ENCODE measurements at places on chromosomes 1 and 21.

DNA sequence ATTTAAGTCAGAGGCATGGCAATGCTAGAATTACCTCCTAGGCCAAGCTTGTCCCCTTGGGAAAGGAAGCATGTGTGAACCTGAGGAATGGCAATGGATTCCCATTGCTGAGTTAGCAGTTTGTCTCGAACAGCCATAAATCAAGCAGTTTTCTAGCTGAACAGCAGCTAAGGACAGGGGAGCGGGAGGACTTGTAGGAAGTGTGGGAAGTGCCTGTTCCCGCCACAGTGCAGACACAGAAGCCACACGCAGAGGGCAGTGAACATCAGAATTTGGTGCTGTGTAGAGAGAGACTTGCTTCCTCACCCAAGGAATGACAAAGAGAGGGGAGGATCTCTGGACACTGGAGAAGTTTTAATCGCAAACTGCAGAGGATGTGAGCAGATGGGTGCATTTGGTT, 3.8 kb downstream of the PHGDH start:
- no peak for DNase-seq

DNA sequence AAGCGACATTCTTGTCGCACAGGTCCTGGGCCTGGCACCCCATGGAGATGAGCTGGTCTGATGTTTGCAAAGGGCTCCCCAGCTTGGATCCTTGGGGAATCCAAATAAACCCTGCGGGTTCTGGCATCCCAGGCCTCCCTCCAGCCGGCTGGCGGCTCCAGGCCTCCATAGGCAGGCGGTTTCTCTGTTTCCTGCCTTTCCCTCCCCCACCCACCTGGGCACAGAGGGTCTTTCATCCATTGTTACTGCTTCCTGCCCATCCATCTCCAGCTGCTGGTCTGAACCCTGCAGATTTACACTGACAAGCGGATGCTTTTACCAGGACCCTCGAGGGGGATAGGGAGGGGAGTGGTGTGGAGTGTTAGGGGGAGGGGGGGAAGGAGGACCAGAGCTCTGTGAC, 39.1 kb upstream of the ID3 start:
- no peak for DNase-seq

DNA sequence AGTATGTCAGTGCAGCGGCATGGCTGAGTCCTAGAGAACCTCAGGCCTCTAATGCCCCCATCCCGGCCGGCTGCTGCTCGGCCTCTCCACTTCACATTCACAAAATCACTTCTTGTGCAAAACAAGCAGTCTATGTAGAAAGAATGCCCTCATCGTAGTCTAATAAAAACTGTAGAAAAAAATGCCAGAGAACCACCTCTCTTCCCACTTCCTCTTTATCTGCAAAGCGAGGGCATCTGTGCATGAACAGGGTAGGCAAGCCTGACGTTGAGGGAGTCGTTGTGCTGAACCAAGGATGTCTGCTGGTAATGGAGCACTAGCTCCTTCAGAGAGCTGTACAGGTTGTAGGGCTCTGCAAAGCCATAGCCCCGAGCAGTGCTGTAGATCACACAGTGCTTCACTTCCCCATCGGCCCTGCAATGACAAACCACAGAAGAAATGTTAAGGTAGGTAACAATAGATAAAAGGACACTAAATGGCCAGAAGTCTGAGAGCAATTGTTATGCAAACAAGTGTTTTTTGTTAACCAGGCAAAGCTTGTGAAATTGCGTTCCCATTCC, 88.9 kb downstream of the PIK3R3 start:
- DNase-seq, result no peak

DNA sequence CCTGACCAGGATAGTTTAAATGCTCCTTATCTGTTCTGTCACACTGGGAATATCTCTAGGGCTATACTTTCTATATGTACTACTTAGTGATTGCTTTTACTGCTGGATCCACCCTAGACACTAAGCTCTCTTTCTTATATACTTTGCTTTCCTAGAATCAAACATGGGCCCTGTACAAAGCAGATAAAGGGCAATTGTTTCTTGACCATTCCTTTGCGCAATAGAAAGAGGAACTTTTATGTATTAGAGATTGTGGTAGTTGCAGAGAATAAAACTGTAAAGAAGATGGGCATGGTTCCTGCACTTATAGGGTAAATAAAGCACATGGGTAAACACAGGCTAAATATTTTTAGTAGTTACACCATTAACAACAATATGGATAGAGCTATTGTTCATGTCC, 58.8 kb downstream of the ATP6V1G3 start:
- no peak for DNase-seq

GRCh38 chr1:16067127-16067768, 6.2 kb downstream of the FAM131C start:
- DNase-seq, result no peak

DNA sequence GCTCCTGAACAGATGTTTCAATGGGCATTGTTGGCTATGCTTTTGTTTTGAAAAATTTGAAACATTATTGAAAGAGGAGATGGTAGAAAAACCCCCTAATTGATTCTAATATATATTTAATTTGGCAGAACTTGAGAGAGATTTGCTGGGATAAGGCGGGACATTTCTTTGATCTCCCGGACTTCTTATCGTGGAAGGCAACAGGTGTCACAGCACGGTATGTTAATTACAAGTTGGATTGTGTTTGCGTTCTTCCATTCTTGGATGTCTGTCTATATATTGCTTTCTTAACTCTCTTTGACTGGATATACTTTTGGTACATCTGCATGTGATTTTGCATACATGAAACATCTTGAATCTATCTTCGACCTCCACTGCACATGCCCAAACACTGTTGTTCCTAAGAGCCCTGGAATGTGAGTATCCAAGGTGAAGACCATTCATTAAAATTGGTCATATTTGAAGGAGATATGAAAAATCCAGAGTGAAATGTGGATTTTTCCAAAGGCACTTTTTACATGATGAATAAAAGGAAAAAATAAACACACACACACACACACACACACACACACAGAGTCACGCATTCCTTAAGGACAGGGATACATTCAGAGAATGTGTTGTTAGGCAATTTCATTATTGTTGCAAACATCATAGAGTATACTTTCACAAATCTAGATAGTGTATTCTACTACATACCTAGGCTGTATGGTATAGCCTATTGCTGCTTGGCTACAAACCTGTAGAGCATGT, 81.9 kb downstream of the FGGY start:
- DNase-seq, result peak; percentile 48

DNA sequence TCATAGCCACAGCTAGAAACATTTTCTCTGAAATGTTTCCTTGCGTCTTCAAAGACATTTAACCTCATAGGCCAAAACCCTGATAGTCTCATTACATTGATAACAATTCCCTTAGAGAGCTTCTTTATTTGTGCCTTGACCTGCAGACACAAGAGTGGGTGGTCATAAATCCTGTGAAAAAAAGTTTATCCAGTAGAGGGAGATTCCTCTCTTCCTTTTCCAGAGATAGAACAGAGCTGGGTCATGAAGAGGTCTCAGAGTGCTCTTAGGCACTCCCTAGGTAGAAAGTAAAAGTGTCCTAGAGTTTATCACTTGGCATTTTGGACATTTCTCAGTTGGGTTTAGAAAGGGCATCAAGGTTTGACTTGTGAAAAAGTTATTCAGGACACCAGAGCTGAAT, 426.1 kb downstream of the NUF2 start:
- DNase-seq, result no peak

DNA sequence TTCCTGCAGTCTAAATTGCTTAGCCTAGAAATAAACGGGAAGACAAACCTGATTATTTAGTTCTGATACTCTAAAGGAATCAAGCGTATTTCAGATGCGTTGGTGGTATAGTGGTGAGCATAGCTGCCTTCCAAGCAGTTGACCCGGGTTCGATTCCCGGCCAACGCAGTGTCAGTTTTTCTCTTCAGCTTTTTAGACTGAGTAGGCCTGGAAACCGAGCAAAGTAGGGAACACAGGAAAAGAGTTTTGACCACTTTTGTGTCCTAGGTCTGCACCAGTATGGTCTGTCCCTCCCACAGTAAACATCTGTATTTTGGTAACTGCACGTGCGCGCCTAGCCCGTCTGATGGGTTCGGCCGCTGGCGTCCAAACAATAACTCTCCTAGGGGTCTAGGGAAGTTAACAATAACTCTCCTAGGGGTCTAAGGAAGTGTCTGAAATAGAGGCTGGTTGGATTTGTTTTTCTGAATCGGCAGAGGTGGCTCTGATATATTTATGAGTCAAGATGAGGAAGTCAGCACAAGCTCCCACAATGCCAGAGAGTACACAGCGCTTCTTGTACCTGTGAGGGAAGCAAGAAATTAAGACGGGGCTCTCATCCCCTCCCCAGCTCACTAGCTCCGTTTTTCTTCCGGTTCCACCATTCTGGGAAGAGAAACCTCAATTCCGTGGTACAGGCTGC, 15.6 kb upstream of the HJV start:
- DNase-seq, result peak; percentile 80

DNA sequence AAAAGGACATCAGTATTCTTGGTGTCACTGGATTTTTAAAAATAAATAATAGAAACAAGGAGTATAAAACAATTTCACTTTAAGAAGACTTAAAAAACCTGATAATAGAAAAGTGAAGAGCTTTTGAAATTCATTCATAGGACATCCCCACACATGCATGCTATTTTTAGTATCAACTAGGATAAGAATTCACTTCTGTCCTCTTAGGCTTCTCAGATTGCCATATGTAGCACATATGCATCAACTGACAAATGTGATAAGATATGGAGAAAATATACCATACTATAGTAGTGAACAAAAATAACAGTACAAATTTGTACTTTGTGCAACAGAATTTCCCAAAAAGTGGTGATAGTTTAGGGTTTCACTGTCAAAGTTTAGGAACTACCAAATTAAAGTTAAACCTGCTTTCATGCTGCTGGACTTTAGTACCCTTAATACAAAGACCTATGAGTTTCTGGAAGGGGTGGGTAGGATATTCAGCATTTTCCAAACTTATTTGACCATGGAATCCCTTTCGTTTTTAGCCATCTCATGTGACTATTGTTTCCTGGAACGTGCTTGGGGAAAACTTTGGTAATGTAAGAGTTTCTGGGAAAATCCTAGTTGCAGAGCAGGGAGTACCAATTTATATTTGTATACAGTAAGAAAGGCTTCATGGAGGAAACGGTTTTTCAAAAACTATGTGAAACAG, 19.8 kb downstream of the RPRD2 start:
- no peak for DNase-seq

GRCh38 chr1:3456964-3457909, 2.8 kb downstream of the ARHGEF16 start:
- no peak for DNase-seq

GRCh38 chr1:1910651-1911331, 4.3 kb upstream of the CALML6 start:
- no peak for DNase-seq

GRCh38 chr21:15052459-15052763, 12.4 kb downstream of the NRIP1 start:
- DNase-seq, result no peak

DNA sequence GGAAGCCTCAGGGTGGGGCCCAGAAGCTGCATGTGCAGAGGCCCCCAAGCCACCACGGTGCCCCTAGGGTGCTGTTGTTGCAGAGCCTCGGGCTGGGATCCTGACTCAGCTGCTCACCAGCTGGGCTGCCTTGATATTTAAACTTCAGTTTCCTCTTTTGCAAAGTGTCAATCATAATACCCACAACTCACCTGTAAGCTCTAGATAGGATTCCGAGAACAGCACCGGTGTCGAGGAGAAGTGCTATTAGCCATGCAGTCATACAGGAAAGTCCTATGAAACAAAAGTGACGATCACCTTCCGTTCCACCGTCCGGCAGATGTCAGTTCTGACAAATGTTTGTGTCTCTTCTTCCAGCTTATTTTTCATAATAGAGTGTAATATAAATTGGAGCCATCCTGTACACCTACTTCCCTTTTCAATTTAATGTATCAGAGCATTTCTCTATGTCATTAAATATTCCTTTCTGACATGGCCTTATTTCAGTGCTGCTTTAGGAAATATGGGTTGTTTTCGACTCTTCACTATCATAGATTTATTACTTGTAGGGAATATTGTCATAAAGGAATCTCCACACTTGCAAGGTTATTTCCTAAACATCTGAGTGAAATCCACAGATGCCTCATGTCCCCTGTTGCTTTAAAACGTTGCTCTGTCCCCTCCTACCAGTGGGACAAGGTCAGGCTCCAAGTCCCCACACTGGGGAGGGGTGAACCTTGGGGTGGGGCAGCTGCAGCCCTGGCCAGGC, 100.8 kb downstream of the SIK1 start:
- no peak for DNase-seq

DNA sequence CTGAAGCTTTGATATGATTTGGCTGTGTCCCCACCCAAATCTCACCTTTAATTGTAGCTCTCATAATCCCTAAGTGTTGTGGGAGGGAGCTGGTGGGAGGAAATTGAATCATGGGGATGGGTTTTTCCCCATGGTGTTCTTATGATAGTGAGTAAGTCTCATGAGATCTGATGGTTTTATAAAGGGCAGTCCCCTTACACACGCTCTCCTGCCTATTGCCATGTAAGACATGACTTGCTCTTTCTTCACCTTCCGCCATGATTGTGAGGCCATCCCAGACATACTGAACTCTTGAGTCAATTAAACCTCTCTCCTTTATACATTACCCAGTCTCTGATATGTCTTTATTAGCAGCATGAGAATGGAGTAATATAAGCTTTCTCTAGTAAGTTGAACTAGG, 261.9 kb downstream of the HLX start:
- peak; percentile 30 for DNase-seq

- no peak for DNase-seq
These were observed 276.5 kb downstream of the PLPP3 start for GRCh38 chr1:56302878-56303277.

- DNase-seq, result peak; percentile 28
These were observed 12.1 kb downstream of the LGR6 start for GRCh38 chr1:202205523-202206190.

DNA sequence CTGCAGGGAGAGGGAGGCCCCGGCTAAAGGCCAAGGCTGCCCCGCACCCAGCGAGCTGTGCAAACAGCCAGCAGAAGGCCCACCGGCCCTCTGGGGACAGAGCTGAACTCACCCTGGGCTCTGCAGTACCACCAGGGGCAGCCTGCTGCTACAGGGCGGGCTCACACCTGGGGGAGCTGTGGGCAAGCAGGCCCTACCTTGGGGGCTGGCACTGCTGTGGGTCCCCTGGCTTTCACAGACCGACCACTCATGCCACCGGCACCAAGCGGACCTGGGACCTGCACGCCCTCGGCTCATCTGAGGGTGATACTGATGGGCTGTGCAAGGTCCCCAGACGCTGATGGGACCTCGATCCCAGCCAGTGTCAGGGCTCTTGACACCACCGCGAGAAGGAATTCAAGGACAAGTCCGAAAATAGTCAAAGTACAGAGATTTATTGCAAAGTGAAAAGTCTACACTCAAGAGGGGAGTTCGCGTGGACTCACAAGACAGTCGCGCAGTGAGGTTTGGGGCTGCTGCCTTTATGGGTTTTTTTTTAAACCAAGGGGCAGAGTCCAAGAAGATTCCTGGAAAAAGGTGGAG, 61.0 kb upstream of the ADARB1 start:
- DNase-seq, result no peak

DNA sequence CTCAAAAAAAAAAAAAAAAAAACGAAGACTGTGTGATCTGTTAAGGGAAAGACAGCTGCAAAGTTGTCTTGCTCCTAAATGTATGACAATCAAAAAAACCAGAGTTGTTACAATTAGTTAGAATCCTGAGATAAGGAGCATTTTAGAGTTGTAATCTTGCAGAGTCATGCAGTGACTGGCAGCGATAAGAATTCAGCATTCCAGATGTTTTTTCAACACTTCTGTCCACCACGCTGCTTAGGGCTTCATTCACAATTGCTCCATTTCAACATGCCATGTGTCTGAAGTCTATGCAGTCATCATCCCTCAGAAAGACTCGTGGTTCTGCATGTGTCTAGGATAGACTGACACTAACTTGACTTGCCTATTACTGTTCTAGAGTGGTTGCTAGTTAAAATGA, 102.4 kb upstream of the BACE2 start:
- DNase-seq, result no peak

All from iris pigment epithelial cell (primary cell).